ENCODE measurements at places on chromosomes 1 and 21. TPM values are rescaled to one million over a fixed set of nuclear protein-coding genes. Genes with fewer than 3 reads are reported as not detected.

- no peak for DNase-seq
Measured at GRCh38 chr21:8988696-8989095, 1532.7 kb upstream of the TPTE start.

DNA sequence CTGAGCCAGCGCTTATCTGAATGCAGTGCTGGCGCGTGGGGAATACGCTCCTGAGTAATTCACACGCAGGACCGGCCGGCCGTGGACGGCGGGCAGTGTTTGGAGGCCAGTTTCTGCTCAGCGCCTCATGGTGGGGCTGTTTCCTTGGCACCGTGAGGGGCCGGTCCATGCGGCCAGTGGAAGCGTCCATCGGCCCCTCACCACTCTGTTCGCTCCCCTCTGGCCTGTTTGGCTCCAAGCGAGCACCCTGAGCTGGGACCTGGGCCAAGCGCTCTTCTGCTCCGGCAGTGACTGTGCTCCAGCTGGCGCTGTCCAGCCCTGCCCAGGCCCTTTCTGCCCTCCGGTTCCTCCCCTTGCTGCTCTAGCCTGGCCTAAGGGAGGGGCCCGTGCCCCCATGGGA is 16.3 kb upstream of the PLCH2 start:
- DNase-seq, result no peak

- peak; percentile 52 for DNase-seq
Measured at GRCh38 chr1:35929730-35930592, 944 bp upstream of the AGO3 start.

DNA sequence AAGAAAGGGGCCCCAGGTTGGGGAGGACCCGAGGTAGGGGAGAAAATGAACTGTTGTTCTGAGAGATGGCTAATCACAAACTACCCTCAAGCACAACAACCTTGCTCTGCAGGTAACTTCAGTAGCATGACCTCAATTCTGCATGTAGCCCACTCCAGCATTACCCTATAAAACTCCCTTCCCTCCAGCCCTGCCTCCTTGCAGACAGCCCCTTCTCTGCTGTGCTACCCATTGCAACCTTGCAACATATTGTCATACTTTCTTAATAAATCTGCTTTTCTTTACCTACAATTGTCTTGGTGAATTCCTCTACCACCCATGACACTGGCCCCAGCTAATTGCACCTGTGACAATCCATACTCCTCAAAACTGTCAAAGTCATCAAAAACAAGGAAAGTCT is 428.9 kb downstream of the MATN1 start:
- no peak for DNase-seq

The HHIPL2 gene
- total RNA-seq, result 0.10 TPM
